ENCODE measurements at places on chromosomes 4 and X.

DNA sequence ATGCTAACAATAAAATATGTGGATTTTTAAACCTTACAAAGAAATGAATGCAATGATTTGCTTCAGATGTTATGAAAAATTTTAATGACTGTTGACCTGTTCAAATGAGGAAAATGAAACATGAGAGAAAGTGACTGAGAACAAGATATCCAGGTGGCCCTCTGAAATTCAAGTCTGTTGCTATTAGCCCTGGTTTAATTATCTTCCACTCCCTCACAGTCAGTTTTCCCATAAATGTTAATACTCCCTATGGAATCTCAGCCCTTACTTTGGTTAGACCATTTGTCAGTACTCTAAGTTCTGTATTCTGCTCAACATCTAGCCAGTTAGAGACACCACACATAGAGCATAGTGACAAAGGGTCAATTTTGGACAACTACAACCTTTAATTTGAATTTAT, 327.8 kb downstream of the PDGFC start:
- no peak for DNase-seq

DNA sequence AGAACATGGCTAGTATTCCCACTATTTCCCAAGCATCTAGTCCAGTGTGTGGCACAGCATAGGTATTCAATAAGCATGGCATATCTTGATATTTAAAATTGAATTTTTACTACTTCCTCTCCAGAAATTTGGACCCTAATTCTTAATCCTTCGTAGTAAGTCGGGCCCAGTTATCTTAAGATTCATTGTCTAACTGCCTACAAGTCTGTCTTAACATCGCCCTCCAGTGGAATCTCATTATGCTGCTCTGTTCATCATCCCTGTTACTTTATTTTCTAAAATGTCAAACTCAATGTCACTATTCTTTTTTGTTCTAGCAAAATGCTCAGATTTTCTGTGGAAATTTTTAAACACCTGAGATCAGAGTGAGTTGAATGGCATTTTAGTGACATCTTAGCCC, 606.2 kb downstream of the KLHL13 start:
- no peak for DNase-seq

DNA sequence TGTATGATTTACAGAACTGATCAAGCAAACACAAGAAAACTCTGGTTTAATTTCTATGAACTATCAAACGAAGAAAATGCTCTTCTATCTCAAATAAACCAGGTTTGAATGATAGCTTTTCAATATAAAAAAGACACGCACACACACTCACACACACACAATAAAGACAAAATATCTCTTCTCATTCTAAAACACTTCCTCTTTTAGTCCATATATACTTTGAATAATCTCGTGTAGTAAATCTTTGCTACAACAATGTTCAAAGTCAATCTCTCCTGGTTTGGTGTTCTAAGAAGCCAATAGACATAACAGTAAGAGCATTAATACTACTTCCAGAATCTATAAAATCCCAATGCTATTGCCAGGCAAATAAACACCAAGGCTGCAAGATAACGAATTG, 13.3 kb downstream of the CXCL2 start:
- no peak for DNase-seq

DNA sequence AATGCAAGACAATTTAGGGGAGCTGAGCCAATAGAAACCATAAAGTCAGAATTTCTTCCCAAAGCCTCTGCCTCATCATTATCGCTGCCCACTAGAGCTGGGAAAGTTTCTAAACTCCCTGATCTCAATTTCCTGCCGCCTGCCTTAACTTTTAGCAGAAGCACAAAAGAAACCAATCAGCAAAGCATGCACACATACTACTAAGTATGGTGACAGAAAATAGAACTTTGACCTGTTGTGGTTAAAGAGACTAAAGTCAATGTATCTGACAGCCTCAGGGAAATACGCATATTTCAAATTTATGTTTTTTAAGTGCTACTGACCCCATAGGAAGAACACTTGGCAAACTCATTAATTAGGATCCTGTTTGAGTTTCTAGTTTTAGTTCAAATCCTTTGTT, 10.1 kb downstream of the STK26 start:
- DNase-seq: no peak

GRCh38 chrX:23736030-23736429, 7.0 kb downstream of the ACOT9 start:
- DNase-seq: no peak

- no peak for DNase-seq
Measured at GRCh38 chrX:110267874-110268273, 50.0 kb downstream of the AMMECR1 start.

GRCh38 chr4:96390404-96390803, 550.5 kb downstream of the PDHA2 start:
- no peak for DNase-seq

GRCh38 chr4:19829101-19829500, 422.6 kb upstream of the SLIT2 start:
- DNase-seq: no peak

- DNase-seq: peak; percentile 17
Measured at GRCh38 chr4:169484485-169484884, 127.9 kb downstream of the NEK1 start.

- DNase-seq: no peak
Measured at GRCh38 chrX:24207826-24208225, 58.3 kb downstream of the ZFX start.

GRCh38 chr4:157226035-157226434, 5.5 kb downstream of the GRIA2 start:
- no peak for DNase-seq

DNA sequence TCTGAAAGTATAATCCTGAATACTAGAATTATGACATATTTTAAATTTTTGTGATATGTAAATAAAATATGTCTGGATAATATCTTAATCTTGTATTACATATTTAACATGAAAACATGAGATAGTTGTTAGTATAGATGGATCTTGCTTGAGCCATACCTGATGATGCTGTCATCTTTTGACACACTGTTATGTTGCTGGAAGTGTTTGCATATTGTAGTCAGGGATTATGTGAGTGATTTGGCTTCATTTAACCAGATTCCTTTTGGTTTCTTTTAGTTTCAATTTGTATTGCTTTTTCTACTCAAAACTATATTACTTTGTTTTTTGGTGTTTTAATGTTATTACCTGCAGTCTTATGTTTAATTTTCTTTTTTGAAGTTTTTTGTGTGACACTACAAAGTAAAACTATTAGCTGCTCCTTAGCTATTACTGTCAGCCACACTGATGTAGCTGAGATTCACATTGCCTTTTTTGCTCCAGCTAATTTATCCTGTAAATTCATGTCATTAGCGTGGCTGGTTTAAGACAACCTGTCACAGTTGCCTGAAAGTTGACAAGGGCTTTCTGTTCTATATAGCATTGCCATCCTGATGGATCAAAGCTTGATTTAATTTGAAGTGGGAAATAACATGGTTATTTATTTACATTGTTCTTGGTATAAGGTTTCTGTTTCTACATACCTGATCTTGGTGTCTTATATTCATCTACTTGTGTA, 33.7 kb downstream of the METAP1 start:
- DNase-seq: no peak

GRCh38 chr4:159389756-159390155, 286.9 kb downstream of the RAPGEF2 start:
- DNase-seq: no peak

DNA sequence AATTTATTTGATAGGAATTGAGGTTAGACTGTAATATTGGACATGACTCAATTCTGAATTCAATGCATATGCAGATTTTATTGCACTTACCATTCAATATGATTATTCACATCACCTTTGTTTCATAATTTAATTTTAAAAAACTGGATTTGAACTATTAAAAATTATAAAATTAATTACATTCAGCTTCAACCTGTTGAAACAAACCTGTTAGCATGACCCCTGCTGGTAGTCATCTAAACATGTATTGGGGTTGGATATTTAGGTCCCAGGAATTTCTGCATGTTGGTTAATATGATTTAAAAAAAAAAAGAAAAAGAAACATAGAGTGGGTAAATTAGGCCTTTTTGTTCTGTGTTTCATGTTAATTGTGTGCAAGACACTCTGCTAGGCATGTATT, 85.9 kb downstream of the ARSJ start:
- DNase-seq: peak; percentile 10

GRCh38 chr4:74840936-74841509, 46.7 kb upstream of the BTC start:
- no peak for DNase-seq

DNA sequence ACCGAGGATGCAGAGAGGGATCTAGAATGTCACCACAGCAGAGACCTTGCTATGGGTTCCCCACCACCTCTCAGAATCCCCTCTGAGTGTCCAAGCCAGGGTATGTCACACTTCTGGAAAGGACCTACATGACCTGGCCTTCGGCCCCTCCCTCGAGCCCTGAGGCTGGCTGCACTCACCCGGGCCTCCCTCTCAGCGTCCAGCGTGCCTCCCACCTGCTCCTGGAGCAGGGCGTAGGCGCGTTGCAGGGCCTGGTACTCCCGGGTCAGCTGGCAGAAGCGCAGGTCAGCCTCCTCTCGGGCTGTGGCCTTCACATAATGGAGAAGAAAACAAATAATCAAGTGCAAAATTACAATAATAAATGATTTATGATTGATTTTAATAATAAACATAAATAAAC, 43.9 kb upstream of the C4orf50 start:
- DNase-seq: no peak

GRCh38 chrX:119895843-119896326, at the start of gene AKAP14:
Gene AKAP14, plus strand, starts transcription at chrX:119895893. Its CDS starts 7,331 bp downstream, at chrX:119903224.
- DNase-seq: no peak

GRCh38 chrX:103157496-103158316, 57.2 kb upstream of the BEX4 start:
- DNase-seq: peak; percentile 43

- no peak for DNase-seq
Measured at GRCh38 chrX:76172325-76172893, 453 bp upstream of the PBDC1 start.

- DNase-seq: no peak
Measured at GRCh38 chrX:15430584-15430983, 46.4 kb upstream of the VEGFD start.

DNA sequence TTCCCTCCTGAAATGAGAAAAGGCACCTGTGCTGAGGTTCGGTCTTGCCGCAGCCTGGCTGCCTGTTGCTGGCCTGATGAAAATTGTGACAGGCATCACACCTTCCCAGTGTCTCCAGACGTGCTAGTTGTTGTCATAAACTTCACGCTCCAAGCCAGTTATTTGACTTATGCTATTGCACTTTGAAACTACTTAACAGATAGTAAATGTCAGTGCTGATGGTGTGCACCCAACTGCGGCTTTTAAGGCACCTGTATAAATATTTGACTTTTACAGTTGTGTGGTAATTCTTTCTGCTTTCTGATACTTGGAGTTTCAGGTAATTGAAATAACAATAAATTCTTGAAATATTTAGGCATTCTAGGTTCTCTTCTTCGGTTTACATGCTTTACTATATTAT, 1.8 kb downstream of the WWC2 start:
- no peak for DNase-seq

DNA sequence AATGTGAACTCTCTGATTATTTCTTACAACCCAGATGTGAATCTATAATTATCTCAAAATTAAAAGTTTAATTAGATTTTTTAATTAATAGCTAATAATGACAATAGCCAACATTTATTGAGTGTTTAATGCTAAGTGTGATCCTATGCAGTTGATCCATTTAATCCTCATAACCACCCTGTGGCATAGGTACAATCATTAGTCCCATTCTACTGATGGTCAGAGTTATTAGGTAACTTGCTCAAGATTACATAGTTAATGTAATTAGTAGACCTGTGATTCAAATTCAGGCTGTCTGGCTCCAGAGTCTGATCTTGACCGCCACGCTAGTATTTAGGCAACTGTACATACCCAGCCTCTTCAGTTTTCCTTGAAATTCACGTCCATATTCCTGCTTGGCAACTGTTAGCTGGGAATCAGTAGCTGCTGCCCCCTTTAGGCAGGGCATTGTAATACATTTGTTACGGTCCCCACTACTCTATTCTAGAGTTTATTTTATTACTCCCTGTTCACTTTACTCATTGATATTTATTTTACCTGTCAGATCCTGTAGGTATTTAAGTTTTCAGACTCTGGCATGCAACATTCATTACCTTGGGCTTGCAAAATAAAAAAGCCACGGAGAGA, 20.6 kb upstream of the TEC start:
- peak; percentile 61 for DNase-seq
